ENCODE measurements at places on chromosomes 1 and 21. TPM values are rescaled to one million over a fixed set of nuclear protein-coding genes. Genes with fewer than 3 reads are reported as not detected.

Gene CHIT1
- 0.21 TPM for total RNA-seq

GRCh38 chr1:221839782-221840395, 98.0 kb upstream of the DUSP10 start:
- H3K27ac ChIP-seq: peak overlapping the region; percentile 90
- H3K4me1 ChIP-seq: peaks cover 34% of the 10 kb centered on the region
- H3K36me3 ChIP-seq: peaks cover 16% of the 10 kb centered on the region
- peak; percentile 79 for DNase-seq

Gene HSD3B2
- not detected for total RNA-seq

DNA sequence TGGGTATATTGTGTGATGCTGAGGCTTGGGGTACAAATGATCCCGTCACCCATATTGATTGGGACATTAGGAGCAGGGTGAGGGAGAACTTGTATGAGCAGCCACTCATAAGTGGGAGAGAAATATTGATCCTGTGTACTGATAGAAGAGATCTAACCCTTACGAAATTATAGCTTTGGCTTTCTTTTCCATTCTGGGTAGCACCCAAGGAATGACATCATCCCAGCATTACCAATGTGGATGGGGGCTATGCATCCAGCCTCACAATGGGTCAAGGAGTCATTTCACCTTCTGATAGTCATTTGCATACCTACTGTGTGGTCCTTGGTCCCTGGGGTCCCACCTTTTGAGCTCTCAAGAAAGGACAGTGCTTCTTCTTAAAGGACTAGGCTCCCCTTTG, 1.9 kb upstream of the NAV1 start:
- no peak overlapping the region for H3K4me3 ChIP-seq
- no peak overlapping the region for H3K27ac ChIP-seq
- H3K27me3 ChIP-seq: peaks cover 59% of the 10 kb centered on the region
- no peak for DNase-seq
- peaks cover 13% of the 10 kb centered on the region for H3K4me1 ChIP-seq

DNA sequence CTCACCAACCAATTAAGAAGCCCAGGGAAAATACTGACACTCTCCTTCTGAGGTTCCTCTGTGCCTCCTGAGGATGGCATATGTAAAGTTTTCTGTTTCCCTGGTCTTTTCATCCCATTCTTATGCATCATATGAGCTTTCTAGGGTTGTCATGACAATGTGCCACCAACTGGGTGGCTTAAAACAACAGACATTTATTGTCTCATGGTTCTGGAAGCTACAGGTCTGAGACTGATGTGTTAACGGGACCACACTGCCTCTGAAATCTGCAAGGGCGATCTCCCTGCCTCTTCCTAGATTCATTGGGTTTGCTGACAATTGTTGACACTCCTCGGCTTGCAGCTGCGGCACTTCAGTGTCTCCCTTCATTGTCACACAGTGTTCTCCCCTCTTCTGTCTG, 308.4 kb downstream of the RGS7 start:
- no peaks in the 10 kb centered on the region for H3K36me3 ChIP-seq
- no peak overlapping the region for H3K4me3 ChIP-seq
- no peak overlapping the region for H3K27ac ChIP-seq
- no peaks in the 10 kb centered on the region for H3K27me3 ChIP-seq
- DNase-seq: no peak

- H3K27ac ChIP-seq: no peak overlapping the region
- H3K4me3 ChIP-seq: no peak overlapping the region
- no peaks in the 10 kb centered on the region for H3K36me3 ChIP-seq
- no peak for DNase-seq
- no peaks in the 10 kb centered on the region for H3K4me1 ChIP-seq
- no peaks in the 10 kb centered on the region for H3K27me3 ChIP-seq
Observed at GRCh38 chr1:24759492-24759891, 14.2 kb downstream of the CLIC4 start.

DNA sequence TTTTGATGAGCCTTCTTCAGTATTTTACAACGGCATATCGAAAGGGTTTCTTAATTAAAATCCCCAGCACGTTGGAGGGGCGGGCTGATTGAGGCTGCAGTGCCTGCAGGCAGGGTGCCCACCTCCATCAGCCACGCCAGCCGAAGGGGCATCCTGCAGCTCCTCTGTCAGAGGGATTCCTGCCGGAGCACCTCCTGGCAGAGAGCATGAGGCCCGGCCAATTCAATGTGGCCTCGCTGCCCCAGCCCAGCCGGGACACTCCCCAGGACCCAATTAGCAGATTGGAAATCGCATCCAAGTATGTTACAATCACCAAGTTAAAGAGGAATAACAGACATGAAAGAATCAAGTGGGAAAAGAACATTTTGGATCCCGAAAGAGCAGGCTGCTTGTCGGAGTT, 216.6 kb downstream of the ST6GALNAC3 start:
- H3K4me1 ChIP-seq: peaks cover 67% of the 10 kb centered on the region
- no peak overlapping the region for H3K27ac ChIP-seq
- no peaks in the 10 kb centered on the region for H3K27me3 ChIP-seq

Gene OR10J1
- not detected for total RNA-seq

GRCh38 chr1:218351391-218352074, 6.4 kb downstream of the TGFB2 start:
- no peaks in the 10 kb centered on the region for H3K36me3 ChIP-seq
- peaks cover 27% of the 10 kb centered on the region for H3K27me3 ChIP-seq
- DNase-seq: peak; percentile 53
- peak overlapping the region; percentile 72 for H3K4me3 ChIP-seq
- H3K4me1 ChIP-seq: peaks cover 37% of the 10 kb centered on the region

- H3K27me3 ChIP-seq: peaks cover 17% of the 10 kb centered on the region
Observed at GRCh38 chr1:231177226-231177625, 15.4 kb downstream of the TRIM67 start.

GRCh38 chr1:226223786-226224244, 351 bp downstream of the MIXL1 start:
- no peak overlapping the region for H3K27ac ChIP-seq
- H3K36me3 ChIP-seq: peaks cover 4% of the 10 kb centered on the region
- H3K4me3 ChIP-seq: peak overlapping the region; percentile 79
- DNase-seq: peak; percentile 39
- peaks cover 11% of the 10 kb centered on the region for H3K4me1 ChIP-seq

DNA sequence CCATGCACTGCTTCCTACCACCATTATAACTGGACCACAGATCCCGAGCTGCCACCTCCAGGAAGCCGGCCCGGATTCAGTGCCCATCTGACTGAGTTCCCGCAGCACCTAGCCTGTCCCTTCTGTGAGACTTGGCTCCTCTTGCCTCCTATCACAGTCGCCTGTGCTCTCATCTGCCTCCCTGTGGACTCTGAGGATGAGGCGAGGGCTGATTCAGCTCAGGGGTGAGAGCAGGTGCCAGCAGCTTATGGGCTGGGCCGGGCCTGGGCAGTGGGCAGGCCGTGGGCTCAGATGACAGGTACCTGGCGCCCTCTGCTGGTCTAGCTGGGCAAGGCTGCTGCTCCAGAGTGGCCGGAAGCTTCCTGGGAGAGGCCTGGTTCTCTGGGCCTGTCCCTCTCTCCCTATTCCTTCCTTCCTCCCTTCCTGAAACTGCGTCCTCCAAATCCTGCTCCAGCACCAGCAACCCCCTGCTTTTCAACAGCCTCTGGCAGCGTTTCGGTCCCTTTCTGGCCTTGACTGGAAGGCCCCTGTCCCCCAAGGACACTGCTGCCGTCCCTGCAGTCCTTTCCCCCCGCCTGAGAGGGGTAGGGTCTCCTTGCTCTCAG, 17.3 kb upstream of the PCSK9 start:
- no peak overlapping the region for H3K4me3 ChIP-seq
- no peak overlapping the region for H3K27ac ChIP-seq
- H3K4me1 ChIP-seq: no peaks in the 10 kb centered on the region
- peaks cover 10% of the 10 kb centered on the region for H3K27me3 ChIP-seq
- no peaks in the 10 kb centered on the region for H3K36me3 ChIP-seq

Gene SYT14
- total RNA-seq: not detected

Gene SMPDL3B
- 0.92 TPM for total RNA-seq

- DNase-seq: no peak
- H3K4me3 ChIP-seq: no peak overlapping the region
- no peak overlapping the region for H3K27ac ChIP-seq
Observed at GRCh38 chr1:58591806-58592205, 14.8 kb upstream of the TACSTD2 start.

GRCh38 chr1:172466795-172467407, 23.0 kb upstream of the PIGC start:
- H3K27me3 ChIP-seq: peaks cover 4% of the 10 kb centered on the region
- no peak for DNase-seq
- H3K36me3 ChIP-seq: no peaks in the 10 kb centered on the region
- no peaks in the 10 kb centered on the region for H3K4me1 ChIP-seq

Gene FABP3
- total RNA-seq: not detected

DNA sequence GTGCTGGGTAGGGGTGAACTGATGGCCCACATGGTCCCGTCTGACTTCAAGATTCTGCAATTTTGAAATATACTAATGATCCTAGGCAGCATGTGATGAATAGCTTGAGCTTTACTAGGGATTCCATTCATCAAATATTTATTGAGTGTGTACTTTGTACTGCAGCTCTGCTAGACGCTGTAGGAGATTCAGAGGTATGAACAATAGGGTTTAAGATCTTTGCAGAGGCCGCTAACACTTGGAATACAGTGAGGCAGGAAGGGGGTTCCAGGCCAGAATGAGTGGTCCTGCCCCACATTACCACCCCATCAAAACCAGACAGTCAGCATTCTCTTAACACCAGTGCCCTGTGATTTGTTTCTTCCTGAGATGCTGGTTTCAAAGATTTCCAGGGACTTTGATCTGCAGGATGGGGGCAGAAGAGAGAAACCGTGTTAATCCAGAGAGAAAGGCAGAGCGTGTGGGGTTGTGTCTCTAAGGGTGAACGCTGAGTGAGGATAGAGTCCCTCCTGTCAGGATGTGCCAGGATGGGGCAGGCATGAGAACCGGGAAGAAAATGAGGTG, 19.9 kb downstream of the IER5 start:
- no peak overlapping the region for H3K27ac ChIP-seq
- no peak for DNase-seq
- H3K36me3 ChIP-seq: no peaks in the 10 kb centered on the region

Gene MRAP
- total RNA-seq: not detected

Gene C1QC
- not detected for total RNA-seq

DNA sequence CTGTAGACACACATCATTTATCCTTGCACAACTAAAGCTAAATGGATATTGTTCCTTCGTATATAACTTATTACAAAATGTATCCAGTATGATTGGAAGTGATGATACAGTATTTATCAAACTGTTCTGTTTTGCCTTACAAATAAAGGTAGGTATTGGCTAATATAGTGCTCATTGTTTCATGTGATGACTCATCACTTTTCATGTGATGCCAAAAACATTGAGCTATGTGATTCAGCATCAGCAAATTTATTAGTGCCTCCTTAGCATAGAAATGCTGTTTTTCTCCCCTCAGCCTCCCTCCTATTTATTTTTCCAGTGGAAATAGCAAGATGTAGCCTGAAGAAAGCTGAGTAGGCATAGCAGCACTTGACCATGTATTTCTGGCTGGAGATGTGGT, 228.6 kb upstream of the LYPLAL1 start:
- H3K27ac ChIP-seq: no peak overlapping the region
- DNase-seq: no peak
- H3K4me1 ChIP-seq: no peaks in the 10 kb centered on the region
- H3K36me3 ChIP-seq: no peaks in the 10 kb centered on the region

- no peaks in the 10 kb centered on the region for H3K36me3 ChIP-seq
- no peak overlapping the region for H3K27ac ChIP-seq
- H3K4me1 ChIP-seq: no peaks in the 10 kb centered on the region
- DNase-seq: no peak
Observed at GRCh38 chr1:174883409-174883808, 116.3 kb upstream of the CACYBP start.

GRCh38 chr1:54972436-54972835, 8.0 kb upstream of the TMEM61 start:
- H3K27me3 ChIP-seq: peaks cover 21% of the 10 kb centered on the region
- H3K4me3 ChIP-seq: no peak overlapping the region
- H3K27ac ChIP-seq: no peak overlapping the region
- no peak for DNase-seq

DNA sequence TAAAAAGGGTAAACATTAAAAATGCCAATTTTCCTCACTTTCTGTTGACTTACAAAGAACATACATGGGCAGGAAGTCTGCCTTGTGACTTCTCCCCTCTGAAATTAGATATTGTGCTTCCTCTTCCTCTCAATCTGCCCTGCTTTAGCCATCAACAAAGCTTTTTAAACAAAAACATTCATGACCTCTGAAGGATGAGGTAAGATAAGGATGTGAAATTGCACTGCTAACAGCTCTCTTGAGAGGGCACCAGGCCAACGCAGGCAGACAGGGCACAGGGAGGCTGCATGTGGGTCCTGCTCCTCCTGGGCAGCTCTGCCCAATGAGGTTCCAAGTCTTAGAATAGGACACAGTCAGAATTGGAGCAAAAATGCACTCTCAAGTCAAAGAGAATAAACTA, 62.1 kb downstream of the DEGS1 start:
- peaks cover 17% of the 10 kb centered on the region for H3K36me3 ChIP-seq
- DNase-seq: no peak
- no peaks in the 10 kb centered on the region for H3K27me3 ChIP-seq
- H3K27ac ChIP-seq: peak overlapping the region; percentile 4
- H3K4me1 ChIP-seq: peaks cover 9% of the 10 kb centered on the region

DNA sequence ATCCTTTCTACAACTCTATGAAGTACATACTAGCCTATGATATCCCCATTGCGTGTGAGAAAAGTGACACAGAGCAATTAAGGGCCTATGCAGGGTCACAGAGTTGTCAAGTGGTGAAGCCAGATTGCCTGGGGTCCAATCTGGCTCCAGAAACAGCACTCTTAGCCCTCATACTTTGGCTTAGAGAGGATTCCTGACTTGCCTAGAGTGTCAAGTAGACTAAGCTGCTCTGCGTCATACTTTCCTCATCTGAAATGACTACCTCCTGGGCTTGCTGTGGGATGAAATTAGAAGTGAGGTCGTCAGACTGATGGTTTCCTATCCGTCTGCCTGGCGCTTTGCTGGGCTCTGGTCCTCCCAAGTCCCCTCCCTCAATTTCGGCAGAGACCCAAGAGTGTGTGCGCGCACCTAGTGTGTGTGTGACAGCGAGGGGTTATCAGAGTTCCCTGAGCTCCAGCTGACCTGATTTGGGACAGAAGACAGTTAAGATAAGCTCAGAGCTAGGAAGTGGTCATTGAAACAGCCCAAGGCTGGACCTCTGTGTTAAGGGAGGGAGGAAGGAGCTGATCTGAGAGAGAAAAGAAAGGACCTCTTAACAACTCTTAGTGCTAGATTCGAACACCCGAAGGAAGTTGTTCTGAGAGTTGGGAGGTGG, 5.4 kb upstream of the NUAK2 start:
- H3K27me3 ChIP-seq: peaks cover 3% of the 10 kb centered on the region
- no peak for DNase-seq
- no peak overlapping the region for H3K4me3 ChIP-seq
- H3K27ac ChIP-seq: no peak overlapping the region

Gene AK5
- 4.3 TPM for total RNA-seq

All from activated naive CD8-positive, alpha-beta T cell treated with anti-CD3 and anti-CD28 coated beads for 36 hours (primary cell).